ENCODE measurements at places on chromosomes 11 and 22. TPM values are rescaled to one million over a fixed set of nuclear protein-coding genes. Genes with fewer than 3 reads are reported as not detected.
A peak's percentile ranks its signal among the peaks of the same experiment; 100 is the strongest.

MRGPRF gene
- 4.6 TPM for total RNA-seq

DNA sequence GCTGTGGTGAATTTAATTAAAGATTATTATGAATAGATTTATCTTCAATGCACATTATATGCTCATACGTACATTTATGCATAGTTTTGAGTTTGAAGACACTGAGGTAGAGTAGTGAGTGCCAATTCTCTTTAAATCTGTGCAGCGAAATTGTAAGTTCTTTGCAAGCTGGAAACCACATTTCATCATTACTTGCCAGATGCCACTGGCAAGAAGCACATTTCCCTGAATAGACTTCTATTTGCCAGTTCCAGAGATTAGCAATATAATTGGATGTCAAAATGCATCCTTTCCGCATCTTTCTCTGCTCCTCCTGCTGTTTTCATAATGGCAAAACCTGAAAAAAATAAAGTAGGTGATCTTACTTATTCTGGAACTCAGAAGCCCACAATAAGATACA lies 448.0 kb downstream of the LUZP2 start:
- DNase-seq, result no peak

FIBIN gene
- 14.6 TPM for total RNA-seq

- DNase-seq, result no peak
Measured at GRCh38 chr11:128345316-128345715, 242.0 kb downstream of the ETS1 start.

DNA sequence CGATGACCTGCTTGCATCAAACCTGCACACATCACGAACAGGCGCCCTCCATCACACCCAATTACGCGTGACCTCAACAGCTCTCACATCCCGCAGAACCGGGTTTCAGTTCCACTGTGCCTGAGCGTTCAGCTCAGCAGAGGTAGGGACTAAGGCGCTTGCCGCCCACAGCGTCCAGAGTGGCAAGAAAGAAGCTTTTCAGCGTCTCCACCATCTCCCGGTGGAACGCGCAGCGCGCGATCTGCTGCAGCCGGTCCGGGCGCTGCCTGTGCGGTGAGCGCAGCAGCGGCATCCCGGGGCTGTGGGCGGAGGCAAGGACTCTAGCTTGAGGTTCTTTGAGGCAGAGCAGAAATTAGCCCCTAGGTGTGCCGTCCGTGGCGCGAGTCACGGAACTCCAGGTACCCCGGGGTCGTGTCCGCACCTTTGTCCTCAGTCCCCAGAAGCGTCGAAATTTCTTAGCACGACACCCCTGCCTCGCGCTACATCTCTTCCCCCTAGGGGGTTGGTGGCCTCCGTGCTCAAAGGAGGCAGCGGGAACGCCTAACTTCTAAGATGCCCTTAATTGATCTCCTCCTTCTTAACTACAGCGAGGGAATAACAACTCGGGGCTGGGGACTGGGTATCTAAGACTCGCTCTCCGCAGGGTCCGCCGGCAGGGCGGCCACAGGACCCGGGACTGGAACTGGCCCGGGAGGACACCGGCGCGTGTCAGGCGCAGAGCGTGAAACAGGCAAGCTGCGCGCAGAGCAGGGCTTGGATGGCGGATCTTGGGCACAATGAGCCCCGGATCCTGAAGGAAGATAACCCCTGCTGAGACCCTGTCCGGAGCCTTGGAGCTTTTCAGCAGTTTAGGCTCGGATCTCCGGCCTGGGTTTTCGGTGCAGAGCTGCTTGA lies 1.7 kb upstream of the CALCA start:
- DNase-seq, result no peak

DNA sequence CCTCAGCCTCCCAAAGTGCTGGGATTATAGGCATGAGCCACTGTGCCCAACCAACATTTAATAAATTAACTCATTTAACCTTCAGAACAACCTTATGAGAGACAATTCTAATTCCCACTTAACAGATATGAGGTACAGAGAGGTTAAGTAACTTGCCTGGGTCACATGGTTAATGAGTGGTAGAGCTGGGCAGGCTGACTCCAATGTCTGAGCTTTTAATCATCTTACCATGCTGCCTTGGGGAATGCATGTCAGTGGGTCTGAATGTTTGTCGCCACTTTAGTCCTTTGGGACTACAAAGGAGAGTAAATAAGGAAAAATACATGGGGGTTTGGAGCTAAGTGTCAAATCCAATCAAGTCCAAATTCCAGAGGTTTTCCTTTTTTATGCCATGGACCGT lies 11.2 kb upstream of the PIK3C2A start:
- DNase-seq, result no peak

DNA sequence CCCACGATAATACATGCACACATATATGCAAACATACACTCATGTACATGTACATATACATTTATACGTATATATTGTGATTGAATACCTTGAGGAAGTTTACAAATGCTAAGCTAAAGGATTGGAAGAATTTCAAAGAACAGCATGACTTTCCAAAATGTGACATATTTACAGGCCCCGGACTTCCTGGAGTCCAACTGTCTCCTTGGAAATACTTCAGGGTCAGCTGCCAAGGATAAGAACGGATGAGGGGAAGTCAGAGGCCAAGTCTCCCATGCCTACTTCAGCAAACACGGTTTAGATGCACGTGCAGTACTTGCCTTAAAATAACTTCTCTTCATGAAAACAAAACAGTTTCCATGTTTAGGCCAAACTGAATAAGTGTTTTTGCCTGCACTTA lies 213.6 kb downstream of the DYNC2H1 start:
- no peak for DNase-seq

GRCh38 chr11:73217131-73217809 lies 811 bp upstream of the P2RY2 start:
- no peak for DNase-seq

TEAD1 gene
- total RNA-seq, result 37.0 TPM

- peak; percentile 34 for DNase-seq
Measured at GRCh38 chr22:37887584-37888378, 18.3 kb upstream of the MICALL1 start.

Measured in dorsolateral prefrontal cortex (tissue), 122 donors.